ENCODE measurements at places on chromosomes 2 and 18. TPM values are rescaled to one million over a fixed set of nuclear protein-coding genes. Genes with fewer than 3 reads are reported as not detected.
A peak's percentile ranks its signal among the peaks of the same experiment; 100 is the strongest.

ALKAL2 gene
- 1.9 TPM for total RNA-seq

AQP12A gene
- total RNA-seq, result not detected

CRYGC gene
- not detected for total RNA-seq

ATAD2B gene
- total RNA-seq, result 48.4 TPM

ERMN gene
- 0.70 TPM for total RNA-seq

ANKRD30B gene
- not detected for total RNA-seq

EPAS1 gene
- total RNA-seq, result 300 TPM

ZNF514 gene
- total RNA-seq, result 33.3 TPM

COL4A3 gene
- 23.3 TPM for total RNA-seq

AMER3 gene
- not detected for total RNA-seq

GRCh38 chr2:150129921-150130575 lies 357.4 kb downstream of the RND3 start:
- no peak for DNase-seq

DNA sequence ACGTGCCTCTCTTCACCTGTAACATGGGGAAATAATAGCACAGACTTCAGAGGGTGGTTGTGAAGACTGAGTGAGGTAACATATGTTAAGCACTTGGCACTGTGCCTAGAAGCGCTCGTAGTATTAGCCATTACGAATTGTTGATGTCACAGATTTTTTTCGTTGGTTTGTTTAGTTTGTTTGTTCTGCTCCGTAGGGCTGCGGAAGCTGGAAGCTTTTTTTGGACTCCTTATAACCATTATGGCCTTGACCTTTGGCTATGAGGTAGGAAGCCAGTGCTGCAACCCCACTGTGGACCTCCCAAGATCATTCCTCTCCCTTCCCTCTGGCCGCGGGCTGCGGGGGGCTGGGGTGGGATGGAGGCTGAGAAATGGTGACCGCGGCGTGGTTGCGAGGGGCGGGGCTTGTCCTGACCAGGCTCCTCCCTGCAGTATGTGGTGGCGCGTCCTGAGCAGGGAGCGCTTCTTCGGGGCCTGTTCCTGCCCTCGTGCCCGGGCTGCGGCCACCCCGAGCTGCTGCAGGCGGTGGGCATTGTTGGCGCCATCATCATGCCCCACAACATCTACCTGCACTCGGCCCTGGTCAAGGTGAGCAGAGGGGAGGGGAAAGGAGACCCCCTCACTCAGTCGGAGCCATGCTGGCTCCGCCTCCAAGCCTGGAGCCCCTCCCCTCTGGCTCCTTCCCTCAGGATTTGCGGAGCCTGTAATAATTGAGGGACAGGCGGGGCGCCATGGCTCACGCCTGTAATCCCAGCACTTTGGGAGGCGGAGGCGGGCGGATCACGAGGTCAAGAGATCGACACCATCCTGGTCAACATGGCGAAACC lies 5.5 kb downstream of the SLC11A1 start:
- DNase-seq, result peak; percentile 59

DNA sequence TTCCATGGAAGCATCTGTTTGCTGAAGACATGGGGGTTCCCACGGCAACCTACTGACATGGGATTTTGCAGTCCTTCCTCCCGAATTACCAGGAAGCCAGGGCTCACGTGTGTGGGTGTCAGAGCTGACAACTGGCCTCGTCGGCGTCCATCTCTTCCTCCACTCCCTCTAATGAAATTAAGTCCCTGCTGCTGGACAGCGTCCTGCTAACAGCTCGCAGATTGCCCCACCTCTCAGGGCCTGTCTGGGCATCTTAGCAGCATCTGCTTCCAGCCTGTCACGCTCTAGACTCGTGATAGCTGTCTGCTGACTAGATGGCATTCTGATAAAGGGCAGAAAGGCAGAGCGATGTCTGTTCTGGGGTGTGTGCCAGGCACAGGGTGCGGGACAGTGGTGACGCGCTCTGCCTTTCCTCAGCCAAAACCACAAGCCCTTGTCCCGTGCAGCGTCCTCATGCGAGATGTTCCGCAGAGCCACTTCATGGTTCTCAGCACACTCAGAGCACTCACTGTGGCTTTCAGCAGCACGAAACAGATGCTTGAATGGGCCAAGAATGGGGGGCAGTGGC lies 161.1 kb downstream of the ARL4C start:
- DNase-seq, result peak; percentile 86

GRCh38 chr2:160898581-160899307 lies 261.5 kb upstream of the TANK start:
- no peak for DNase-seq

GRCh38 chr2:86284401-86284841 lies 53.0 kb downstream of the REEP1 start:
- no peak for DNase-seq

- no peak for DNase-seq
Observed at GRCh38 chr2:73448856-73449255, 63.2 kb downstream of the ALMS1 start.

DNA sequence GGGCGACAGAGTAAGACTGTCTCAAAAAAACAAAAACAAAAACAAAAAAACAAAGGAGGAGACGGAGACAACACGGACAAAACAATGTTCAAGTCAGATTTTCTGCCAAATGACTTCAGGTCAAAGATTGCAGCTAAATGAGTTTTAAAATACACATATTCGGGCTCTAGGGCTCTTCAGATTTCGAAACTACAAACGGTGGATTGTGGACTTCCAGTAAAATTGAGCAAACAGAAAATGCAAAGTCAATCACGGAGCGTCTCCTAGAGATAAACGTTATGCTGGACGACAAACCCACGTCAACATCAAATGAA lies 558 bp downstream of the MRPS5 start:
- no peak for DNase-seq

DNA sequence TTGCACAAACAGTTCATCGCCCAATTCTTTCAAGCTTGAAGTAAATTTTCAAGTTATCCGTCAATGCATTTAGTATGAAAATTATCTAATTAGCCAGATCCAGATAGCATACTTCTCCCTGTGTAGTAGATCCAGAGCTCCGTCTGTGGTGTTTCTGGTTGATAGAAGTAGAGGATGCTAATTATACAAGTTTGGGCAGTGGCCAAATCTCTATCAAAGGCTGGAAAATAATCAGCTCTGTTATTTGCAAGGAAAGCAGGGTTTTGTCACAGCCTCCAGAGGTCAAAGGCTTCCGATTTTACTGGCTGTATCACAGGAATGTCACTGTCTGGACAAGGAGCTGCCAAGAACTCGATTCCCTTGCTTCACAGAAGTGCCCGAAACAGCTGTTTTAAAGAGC lies 28.6 kb downstream of the LRRC30 start:
- DNase-seq, result no peak

DNA sequence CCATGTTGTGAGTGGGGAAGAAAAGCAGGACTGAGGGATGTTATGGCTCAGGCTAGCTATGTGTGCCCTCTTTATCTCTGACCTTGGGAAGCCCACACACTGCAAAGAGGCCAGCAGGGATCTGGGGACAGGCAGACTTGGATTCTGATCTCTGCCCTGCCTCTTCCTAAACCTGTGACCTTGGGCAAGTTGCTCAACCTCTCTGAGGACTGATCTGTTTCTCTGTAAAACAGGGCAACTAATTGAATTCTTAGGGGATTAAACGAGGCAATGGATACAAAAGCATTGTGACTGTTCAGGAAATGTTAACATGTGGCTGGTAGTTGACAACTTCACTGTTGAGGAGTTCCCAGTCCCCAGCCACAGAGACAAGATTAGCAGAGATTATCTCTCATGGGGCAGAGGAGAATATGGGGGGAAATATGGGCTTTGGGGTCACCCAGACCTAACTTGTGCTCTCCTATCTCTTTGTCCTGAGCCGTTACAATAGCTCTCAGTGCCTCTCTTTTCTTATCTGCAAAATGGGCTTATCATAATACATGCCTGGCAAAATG lies 184.7 kb upstream of the GLI2 start:
- no peak for DNase-seq

DNA sequence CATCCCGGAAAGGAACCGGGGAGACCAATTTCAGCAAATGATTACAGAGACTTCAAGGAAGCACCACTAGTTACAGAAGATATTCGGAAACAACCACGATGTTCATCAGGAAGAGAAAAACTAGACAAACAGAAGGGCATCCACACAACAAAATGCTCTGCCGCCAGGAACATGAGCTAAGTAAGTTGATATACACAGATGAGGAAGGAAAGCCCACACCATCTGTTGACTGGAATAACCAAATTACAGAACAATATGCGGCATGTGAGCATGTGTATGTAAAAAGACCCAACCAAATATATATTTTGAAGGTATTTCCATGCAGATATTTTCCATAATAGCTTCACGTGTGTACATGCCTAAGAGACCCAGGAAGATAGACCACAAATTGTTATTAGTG lies 47.0 kb downstream of the ACKR3 start:
- no peak for DNase-seq

DNA sequence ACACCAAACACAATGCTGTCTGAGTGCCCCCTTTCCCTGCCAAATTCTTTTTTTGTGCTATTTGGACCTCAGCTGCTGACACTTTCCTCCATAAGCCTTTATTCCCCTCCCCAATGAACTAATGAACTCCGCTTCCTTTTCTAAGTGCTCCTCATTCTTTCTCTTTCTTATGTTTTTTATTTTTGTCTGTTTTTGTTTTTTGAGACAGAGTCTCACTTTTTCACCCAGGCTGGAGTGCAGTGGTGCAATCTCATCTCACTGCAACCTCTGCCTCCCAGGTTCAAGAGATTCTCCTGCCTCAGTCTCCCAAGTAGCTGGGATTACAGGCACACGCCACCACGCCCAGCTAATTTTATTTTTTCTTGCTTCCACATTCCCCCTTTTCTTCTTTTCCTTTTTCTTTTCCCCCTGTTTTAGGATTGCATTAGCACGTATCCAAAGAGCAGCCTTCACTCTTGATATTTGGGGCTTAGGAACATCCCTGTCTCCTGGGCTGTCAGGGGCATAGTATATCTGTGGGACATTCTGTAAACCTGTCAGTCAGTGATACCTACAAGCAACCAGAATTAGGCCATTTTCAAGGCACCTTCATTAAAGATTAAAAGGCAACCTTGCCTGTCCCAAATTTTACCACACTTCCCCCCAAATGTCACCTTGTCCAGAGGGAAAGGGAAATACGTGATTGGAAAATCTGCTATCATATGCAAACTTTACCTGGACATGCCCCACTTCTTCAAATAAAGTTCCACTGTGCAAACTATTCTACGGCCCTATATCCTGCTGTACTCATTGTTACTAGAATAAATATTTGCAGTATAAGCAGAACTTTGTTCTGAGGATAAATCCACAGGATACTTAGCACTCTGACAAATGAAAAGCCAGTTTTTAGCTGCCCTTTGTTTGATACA lies 65.1 kb upstream of the ACSL3 start:
- DNase-seq, result no peak

GRCh38 chr2:149858901-149859634 lies 271.5 kb upstream of the MMADHC start:
- DNase-seq, result no peak

DNA sequence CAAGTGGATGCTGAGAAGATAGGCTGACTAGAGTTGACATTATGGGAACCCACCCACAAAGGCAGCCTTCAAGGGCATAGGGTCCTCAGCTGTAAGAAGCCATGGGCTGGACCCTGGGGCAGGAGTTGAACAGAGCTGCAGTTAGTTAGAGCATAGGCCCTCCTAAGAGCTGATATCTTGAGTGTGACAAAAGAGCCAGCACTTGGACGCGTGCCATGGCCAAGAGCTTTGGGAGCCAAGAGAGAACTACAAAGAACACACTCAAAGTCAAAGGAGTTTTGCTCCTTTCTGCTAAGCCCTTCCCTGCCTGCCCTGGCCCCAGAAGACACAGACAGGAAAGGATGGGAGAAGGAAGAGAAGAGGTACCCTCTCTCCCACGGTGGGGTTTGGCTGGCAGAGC lies 29.9 kb upstream of the AGAP1 start:
- no peak for DNase-seq

GRCh38 chr2:154724194-154724797 lies 25.8 kb downstream of the KCNJ3 start:
- no peak for DNase-seq

GRCh38 chr2:68465081-68465916 lies 1.8 kb downstream of the FBXO48 start:
- DNase-seq, result no peak

DNA sequence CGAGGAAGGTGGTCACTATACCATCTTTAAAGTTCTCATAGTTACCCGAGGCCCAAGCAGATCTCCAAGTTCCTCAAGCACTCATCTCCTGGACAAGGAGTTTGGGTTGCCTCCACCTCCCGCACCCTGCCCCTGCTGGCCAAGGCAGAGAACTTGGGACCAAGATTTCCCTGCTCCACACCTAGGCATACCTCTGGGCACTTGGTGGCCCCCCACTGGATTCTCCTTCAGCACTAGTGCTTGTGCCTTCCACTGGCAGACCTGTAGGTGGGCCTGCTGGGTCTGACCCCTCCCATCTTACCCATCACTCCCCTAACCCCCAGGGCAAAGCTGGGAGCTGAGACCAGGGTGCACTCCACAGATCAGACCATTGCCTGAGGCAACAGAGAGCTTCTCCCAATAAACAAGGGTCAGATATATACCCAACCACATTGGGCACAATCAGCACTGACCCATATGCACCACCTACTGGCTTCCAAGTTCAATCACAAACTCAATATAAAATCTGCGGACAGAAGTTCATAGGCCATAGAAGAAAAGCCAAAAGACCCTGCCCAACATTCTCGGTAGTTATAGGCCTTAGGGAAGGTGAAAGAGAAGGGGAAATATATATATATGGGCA lies 244.2 kb downstream of the EXOC6B start:
- DNase-seq, result no peak

GRCh38 chr18:3873698-3874097 lies 423.7 kb downstream of the TGIF1 start:
- DNase-seq, result no peak

DNA sequence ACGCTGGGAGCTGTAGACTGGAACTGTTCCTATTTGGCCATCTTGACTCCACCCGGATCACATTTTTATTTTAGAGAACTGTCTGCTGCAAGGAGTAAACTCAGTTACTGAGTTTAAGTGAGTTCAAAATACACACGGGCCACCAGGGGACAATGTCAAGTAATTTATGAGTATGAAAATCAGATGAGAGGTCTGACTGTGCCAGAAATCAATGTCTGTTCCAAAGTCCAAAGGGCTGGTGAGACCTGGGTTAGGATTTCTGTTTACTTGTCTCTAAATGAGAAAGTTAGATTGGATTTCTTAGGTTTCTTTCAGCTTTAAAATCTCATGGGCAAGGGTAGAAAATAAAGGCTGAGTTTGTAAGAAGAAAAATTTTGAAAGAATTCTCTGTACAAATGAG lies 465.8 kb upstream of the MEIS1 start:
- no peak for DNase-seq

- DNase-seq, result no peak
Observed at GRCh38 chr18:35291166-35291565, 1.1 kb upstream of the ZSCAN30 start.

GRCh38 chr18:3207565-3207964 lies 12.2 kb downstream of the MYOM1 start:
- no peak for DNase-seq

Data from ureter (tissue), 1 donor.